ENCODE measurements at places on chromosomes 12 and 14.

DNA sequence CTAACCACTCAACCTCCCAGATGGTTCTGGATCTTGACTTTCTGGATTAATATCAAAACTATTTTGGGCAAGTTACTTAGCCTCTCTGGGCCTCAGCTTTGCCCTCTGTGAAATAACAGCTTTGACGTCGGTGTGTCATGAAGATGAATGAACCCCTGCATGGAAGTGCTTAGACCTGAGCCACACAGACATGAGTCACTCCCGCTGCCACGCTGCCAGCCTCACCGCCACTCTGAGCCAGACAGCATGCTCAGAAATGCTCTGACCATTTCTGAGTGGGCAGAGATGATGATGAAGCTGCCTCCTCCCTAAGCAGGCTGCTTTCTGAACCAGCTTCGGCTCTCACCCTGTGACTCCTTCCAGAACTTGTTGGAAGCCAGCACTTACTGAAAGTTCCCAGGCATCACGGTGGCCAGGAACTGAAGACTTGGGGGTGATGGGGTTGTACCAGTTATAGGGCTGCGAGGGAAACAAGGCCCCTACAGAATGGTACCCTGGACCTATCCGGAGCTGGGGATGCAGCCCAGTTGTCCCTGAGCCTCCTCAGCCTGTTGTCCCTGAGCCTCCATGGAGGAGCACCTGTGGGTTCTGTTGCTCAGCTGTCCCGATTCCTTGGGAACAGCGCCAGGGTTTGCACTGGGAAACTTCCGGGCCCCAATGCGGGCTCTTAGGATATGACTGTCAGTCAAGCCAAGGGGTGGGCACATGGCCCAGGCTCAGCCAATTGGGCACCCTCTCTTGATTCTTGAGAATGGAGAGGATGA lies 2.0 kb upstream of the CCDC197 start:
- DNase-seq = peak; percentile 55

- DNase-seq = no peak
Measured at GRCh38 chr12:23380419-23381100, 568.9 kb downstream of the SOX5 start.

DNA sequence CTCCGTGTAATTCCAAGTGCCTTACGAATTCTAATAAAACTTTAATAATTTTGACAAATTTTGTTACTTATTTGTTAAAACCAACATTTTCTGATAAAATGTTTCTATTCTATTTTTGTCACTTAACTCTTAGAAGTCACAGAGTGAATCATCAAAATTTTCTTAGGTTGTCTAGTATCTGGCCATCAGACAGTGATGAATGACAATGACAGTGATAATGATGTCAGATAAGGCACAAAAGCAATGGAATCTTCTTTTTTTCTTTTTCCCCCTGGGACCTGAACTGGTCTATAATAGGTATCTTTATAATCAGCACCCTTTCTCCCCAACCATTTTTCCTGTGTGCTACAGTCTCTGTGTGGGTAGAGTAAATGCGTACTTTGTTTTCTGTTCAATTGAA lies 407.3 kb downstream of the SOX5 start:
- DNase-seq = no peak

DNA sequence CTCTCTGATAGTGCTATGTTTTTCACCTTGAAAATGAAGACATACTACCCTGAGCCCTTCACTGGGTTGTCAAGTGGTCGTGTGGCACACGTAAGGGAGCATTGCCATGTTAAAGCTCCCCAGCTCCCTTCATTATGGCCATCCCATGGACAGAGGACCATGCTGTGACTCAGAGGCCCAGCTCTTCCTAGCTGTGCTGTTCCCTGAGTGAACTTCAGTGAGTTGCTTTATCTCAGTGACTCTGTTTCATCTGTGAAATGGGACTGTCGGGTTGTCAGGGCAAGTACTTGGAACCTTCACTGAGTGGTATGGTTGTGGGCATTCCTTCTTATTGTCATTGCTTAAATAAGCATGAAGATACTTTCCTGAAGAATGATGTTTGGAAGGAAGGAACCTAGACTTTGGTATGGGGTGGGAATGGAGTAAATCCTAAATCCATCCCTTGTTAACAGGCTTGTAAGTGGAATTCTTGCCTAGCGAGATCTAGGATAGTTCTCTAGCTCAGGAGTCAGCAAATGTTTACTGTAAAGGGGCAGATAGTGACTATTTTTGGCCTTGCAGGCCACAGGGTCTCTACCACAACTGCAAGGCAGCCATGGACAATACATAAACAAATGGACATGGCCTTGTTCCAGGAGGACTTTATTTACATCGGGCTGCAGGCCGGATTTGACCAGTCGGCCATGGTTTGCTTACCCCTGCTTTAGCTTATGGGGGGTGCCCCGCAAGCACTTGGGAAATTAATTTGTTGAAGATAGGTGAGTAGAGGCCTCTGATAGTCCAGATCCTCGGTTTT lies 283.5 kb downstream of the ZFP36L1 start:
- no peak for DNase-seq

GRCh38 chr12:15387772-15388171 lies 65.5 kb downstream of the PTPRO start:
- no peak for DNase-seq

DNA sequence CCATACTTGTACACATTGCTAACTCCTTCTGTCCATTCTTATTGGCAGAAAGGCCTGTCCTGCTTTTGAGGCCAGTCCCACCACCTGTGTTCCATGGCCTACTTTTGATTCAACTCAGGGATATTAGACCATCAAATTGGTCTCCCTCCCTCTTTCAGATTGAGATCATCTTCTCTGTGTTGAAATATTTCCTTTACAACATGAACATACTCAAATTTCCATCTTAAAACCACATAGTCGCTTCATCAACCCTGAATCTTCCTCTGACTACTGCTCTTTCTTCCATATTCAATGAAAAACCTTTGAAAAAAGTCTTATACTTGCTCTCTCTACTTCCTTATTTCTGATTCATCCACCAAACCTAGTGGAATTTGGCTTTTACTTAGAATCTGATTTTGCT lies 34.9 kb downstream of the TRMT5 start:
- no peak for DNase-seq

DNA sequence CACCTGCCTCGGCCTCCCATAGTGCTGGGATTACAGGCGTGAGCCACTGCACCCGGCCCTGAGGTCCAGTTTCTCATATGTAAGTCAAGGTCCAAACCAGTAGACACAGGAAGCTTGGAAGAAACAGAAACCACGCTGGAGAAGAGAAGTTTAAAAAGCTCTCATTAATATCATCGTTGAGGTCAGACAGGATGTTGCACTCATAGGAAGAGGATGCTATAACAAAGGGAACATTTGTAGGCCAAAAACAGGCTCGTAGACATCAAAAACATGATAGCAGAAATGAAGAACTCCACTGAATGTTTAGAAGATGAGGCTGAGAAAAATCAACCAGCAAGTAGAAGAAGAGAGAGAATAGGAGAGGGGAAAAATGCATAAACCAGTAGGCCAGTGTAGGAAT lies 46.8 kb downstream of the ACACB start:
- no peak for DNase-seq

DNA sequence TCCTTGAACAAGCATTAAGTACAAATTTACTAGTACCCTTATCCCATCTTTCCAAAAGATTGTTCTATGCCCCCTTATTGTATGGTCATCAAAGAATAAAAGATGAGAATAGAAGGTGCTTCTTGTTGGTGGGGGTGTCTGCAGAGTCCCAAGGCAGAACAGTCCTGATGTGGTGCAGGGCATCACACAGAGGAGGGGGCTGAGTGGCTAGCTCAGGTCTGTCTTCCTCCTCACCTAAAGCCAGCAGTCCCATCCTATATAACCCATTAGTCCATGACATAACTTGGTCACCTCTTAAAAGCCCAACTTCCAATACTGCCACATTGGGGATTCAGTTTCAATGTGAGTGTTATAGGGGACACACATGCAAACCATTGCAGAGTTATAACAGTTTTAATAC lies 9.9 kb downstream of the LRRC10 start:
- DNase-seq = no peak

DNA sequence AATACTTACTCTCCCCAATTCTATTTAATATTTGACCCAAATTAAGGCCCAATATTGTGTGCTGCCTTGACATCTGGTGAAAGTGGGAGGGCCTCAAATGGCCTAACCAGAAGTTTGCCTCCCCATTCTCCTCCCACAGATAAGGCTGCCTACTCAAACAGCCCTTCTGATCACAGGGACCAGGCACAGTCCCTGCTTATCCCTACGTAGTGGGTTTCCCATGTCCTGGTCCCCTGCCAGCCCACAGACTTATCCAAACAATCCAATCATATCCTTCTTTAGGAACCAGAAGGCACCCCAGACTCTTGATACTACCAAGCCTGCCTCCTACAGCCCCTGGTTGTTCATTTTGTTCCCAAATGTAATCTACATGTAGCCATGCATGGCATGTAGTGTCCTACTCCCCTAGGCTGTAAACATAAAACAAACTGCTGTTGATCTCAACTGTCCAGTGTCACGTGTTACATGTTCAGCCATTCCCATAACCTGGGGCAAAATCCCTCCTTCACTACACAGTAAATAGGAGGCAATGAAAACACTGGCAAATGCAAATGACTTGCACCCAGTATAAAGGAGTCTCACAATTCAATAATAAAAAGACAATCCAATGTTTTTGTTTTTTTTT lies 49.3 kb downstream of the EEA1 start:
- DNase-seq = no peak

DNA sequence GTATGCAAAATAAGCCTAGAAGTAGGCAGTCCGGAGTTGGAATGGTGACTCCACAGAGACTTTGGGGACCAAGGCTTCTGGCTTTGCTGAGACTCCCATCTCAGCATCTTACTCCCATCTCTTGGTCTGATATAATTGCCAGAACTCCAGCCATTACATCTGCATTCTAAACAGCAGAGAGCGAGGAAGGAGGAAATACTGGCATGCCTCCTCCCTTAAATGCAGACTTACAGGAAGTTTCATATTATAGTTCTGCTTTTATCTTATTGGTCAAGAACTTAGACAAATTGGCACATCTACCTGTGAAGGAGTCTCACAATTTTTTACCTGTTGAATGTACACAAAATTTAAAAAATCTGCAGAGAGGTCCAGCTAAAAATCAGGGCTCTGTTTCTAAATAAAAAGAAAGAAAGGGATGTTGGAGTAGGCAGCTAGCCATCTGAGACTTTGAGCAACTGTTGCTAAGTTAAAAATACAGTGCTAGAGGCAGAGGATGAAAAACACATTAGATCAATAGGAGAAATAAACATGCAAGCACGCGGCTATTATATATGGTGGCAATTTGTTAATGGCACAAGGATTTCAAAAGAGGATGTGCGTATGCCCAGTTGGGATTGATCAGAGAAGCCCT lies 209.9 kb upstream of the HMGA2 start:
- no peak for DNase-seq

DNA sequence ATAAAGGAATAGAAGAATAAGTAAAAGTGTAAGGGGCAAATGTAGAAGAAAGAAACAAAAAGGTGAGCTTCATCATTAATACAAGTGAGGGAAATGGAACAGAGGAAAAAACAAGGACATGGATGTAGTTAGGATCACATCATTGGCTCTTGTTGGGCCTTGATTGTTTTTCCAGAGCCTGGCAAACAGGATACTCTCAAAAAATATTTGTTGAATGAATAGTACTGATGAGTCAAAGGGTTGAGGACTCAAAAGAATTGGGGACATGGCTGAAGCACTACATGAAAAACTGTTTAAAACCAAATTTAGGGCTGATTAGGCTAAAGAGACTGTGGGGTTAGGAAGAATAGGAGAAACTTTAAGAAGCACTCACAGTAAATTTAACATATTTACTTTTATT lies 11.4 kb upstream of the SRP54 start:
- no peak for DNase-seq

DNA sequence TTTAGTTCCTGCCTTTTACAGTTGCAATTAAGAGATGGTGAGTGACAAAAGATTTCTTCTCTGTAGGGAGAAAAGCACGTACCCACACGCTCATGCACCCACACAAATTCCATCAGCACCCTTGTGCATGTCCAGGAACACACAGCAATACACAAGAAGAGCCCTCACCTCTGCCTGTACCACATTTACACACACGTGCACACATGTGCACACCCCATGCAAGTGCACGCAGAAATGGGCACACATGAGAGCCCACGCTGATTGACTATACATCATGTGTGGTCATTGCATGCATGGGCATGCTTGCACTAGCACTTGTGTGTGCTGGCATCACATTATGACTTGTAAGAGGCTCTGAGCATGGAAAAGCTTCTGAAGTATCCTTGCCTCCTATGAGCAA lies 70.5 kb downstream of the SERPINA3 start:
- DNase-seq = no peak

GRCh38 chr12:128820723-128821432 lies 2.9 kb downstream of the SLC15A4 start:
- no peak for DNase-seq

- DNase-seq = no peak
Measured at GRCh38 chr12:105013892-105014291, 27.8 kb downstream of the NOPCHAP1 start.

- DNase-seq = no peak
Measured at GRCh38 chr12:84810611-84811010, 102.0 kb downstream of the SLC6A15 start.

- DNase-seq = peak; percentile 44
Measured at GRCh38 chr14:24171422-24172260, at the start of gene REC8. TSS of gene REC8 (plus strand) at chr14:24172080. CDS start at chr14:24172553, 473 bp downstream.

DNA sequence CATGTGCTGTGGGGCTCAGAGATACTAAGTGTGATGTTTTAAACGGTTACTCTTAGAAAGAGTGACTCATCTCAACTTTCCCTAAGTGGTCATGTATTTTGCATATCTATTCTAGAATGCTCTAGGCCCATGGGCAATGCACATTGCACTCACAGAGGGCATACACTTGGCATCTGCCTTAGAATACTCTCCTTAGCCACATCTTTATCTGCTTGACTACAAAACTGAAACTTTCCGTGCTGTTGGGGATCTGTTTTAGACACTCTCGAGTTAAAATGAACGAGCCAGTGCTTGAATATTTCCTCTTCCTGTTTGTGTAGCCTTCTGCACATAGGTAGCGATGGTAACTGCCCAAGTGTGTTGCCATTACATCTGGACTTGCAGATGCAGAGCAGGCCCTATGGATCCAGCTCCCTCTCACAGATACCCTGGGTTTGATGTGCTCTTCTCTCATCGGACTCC lies 180.5 kb downstream of the CAND1 start:
- DNase-seq = no peak

GRCh38 chr14:90674043-90674670 lies 142.1 kb downstream of the TTC7B start:
- no peak for DNase-seq

DNA sequence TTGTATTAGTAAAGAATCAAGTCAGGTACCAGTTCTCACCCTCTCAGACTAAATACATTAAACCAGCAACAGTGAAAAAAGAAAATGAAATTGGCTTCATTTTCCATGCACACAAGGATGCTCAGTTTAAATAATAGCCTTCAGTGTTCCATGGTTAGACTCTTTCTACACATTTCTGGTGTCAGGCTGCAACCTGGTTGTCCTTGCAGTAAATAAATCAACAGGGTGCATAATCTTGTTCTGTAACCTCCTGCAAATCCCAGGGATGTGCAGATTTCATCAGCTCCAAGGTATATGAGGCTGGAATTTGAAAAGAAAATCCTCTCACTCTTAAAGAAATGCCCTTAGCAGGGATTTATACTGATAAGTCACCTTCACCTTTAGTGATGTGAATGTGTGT lies 46.7 kb upstream of the BTG1 start:
- no peak for DNase-seq
